ENCODE measurements at places on chromosomes 11 and 22.
A peak's percentile ranks its signal among the peaks of the same experiment; 100 is the strongest.

DNA sequence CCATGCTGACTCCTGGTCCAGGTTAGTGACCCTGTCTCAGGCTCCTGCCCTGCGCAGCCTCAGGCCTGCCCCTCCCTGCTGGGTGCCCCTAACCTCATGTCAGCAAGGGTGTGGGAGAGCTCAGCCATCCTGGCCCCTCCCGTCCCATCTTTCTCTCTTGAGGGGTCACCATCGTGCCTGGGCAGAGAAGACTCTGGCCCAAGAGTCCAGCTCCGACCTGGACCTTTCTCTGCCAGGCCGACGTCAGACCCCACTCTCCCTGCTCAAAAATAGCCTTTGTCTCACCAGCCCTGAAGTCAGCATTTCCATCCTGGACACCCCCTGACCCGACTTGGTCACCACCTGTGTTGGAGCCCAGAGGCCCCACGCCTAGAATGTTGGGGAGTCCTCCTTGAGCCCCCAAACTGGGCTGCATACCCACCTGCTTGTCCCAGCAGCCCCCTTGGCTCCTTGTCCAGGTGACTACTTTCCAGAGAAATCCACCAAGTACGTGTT lies 4.9 kb downstream of the SCGB1C1 start:
- no peak for DNase-seq

- no peak for DNase-seq
These were observed 62.6 kb upstream of the PHF21A start for GRCh38 chr11:46183819-46184218.

DNA sequence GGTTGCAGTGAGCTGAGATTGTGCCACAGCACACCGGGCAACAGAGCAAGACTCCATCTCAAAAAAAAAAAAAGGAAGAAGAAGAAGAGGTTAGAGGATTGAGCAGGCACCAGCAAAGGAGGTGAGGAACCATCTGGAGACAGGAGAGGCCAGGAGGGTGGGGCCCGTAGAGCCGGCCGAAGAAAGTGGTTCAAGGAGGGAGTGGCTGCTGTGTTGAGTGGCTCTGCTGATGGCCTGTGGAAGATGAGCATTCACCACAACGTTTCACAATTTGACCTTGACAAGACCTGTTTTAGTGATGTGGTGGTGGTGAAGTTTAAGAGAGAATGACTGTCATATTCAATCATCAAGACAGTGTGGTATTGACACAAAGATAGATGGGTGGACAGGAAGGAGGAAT lies 6.8 kb upstream of the CTSD start:
- peak; percentile 90 for DNase-seq

GRCh38 chr11:44990665-44991064 lies 40.0 kb upstream of the TP53I11 start:
- no peak for DNase-seq

DNA sequence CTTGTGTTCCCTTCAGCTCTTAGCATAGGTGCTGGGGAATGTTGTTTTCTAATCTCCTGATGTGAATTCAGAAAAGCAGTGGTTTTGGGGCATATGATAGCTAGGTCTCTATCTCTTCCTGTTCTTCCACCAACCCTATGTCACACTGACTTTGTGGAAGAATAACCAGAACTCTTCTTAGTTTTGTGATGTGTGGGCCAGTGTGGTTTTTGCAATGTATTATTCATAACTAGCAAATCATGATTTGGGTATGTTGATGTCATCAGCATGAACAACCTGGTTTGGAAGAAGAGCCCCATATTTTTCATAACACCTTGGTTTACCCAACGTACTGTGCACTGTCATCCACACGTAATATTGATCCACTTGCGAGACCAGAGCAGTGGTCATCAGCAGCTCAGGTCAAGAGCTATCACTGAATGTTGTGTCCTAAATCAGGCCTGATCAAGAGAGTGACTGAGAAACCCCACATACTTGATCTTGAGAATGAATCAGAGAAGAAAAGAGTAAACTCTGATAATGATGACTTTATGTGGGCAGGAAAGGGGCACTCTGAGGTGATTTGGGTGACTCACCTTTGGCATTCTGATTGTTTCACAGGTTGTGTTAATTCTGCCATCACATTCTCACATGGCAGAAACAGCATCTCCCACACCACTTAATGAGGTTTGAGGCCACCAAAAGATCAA lies 19.4 kb upstream of the MS4A6E start:
- no peak for DNase-seq

- DNase-seq: peak; percentile 44
These were observed 24.8 kb downstream of the ACER3 start for GRCh38 chr11:76885390-76886097.

GRCh38 chr22:43706151-43706550 lies 106.0 kb downstream of the EFCAB6 start:
- no peak for DNase-seq

- peak; percentile 58 for DNase-seq
These were observed 28.1 kb upstream of the FBXO3 start for GRCh38 chr11:33802194-33802950.

- no peak for DNase-seq
These were observed 61.5 kb downstream of the IGLL1 start for GRCh38 chr22:23518376-23519187.

DNA sequence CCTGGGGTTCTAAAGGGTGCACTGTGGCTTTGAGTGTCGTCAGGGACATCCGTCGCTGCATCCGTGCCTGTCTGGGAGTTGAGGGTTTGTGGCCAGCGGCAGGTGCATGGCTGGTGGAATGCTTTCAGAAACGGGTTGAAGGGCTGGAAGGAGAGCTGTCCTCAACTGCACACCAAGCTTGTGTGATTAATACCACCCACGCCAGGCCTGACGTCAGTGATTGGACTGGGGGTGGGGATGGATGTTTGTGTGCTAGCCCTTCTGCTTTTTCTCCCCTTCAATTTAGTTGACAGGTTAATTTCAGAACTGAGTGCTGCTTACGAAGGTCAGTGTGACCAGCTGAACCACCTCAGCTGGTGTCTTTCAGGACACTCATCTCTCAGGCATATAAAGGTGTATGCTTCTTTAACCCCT lies 3.2 kb upstream of the GAB2 start:
- DNase-seq: peak; percentile 81

- DNase-seq: no peak
These were observed 68.8 kb downstream of the CD44 start for GRCh38 chr11:35207471-35208403.

DNA sequence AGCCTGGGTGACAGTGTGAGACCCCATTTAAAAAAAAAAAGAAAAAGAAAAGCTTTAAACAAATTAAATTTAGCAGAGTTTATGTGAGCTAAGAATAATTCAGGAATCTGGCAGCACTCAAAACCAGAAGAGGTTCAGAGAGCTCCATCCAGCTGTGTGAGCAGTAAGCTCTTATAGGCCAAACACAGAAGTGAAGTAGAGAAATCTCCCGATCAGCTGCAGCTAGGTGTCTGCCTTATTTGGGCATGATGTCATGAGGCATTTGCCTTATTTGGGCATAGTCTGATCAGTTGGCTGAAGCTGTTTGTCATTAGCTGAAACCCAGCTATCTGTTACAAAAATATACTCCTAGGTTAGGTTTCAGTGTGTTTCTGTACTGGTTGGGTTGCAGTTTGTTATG lies 8.2 kb downstream of the MS4A15 start:
- DNase-seq: no peak
